Activated CD4-positive, alpha-beta T cell treated with anti-CD3 and anti-CD28 coated beads, Interleukin-2, amount 50 U/mL, for 4 hours (primary cell): ENCODE measurements at places on chromosomes 1 and 21.

DNA sequence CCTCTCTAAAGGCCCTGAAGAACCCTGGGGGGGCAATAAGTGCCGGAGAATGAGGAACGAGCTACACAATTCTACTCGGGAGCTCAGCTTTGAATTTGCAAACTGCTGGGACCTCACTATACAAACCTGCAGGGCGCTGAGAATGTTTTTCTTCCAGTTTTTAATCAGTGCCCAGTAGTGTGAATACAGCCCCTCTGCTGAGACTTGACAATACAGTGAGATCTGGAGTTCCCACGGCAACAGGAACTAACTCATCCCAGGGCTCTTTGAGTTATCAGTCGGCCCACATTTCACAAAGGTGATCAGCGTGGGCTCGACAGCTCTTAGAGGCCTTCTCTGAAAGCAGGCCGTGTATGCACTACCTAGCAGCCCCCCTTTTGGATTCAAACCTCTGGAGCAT is 41.7 kb downstream of the TMEM53 start:
- no peak for DNase-seq

DNA sequence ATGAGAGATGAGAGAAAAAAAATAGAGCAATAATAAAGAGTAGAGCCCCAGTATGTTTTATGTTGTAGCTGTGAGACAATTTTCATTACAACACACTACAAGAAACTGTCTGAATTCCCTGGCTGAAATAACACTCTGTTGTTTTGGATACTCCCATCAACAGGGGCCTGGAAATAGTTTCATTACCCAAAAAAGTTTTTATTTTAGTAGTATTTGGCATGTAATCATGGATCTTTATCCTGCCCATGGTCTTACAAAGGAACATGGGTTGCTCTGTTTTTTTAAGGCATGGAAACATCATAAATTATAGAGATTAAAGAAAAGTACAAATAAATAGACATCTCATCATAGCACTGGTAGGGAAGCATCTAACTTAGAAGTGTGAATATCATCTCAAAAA is 56.3 kb downstream of the GNG12 start:
- DNase-seq: no peak

- DNase-seq: no peak
Measured at GRCh38 chr21:34618941-34619340, 4.0 kb upstream of the RCAN1 start.

GRCh38 chr1:84598846-84599741 is 24.9 kb upstream of the CTBS start:
- no peak for DNase-seq

DNA sequence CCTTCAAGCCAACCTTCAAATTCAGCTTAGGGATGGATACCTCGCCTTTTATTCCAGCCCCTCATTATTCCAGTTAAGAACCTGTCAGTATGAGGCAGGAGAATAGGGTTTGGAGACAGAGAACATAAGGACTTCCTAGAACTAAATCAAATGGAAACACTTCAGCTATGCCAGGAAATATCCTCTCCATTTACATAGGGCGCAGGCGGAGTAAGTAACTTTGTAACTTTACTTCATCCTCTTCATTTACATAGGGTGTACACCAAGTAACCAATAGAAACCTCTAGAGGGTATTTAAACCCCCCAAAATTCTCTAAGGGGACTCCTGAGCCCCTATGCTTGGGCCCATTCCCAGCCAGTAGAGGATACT is 75.4 kb upstream of the ATF3 start:
- no peak for DNase-seq

GRCh38 chr21:25373126-25374082 is 233.9 kb downstream of the MRPL39 start:
- no peak for DNase-seq
